Spleen (tissue), 13 donors: ENCODE measurements at places on chromosomes 13 and 19.

GRCh38 chr13:19955873-19956559, 2.5 kb upstream of the ZMYM2 start:
- no peak for DNase-seq

DNA sequence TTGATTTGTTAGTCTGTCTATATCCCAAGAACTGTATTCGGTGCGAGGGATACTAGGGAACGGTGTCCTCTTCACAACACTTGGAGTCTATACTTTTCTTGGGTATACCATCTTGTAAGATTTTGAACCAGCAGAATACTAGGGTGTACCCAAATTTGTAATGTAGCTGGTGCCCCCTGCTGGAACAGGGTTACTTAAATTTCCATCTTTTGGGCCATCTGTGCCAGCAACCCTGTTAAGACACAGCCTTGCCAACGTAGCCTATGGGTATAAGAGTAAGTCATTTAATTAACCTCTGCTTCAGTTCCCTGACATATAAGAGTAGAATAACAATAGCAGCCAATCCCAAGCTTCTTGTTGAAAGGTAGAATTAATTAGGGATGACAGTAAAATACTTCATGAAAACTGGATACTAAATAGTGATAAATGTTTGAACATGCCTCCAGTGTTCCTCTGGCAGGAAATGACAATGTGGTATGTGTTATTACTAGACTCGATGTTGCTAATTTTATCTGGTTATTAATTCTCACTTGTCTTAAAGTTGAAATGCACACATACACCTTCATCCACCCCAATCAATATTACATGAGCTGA, 607.6 kb downstream of the FGF9 start:
- no peak for DNase-seq

- no peak for DNase-seq
These were observed 25.7 kb upstream of the TPP2 start for GRCh38 chr13:102571075-102571474.

DNA sequence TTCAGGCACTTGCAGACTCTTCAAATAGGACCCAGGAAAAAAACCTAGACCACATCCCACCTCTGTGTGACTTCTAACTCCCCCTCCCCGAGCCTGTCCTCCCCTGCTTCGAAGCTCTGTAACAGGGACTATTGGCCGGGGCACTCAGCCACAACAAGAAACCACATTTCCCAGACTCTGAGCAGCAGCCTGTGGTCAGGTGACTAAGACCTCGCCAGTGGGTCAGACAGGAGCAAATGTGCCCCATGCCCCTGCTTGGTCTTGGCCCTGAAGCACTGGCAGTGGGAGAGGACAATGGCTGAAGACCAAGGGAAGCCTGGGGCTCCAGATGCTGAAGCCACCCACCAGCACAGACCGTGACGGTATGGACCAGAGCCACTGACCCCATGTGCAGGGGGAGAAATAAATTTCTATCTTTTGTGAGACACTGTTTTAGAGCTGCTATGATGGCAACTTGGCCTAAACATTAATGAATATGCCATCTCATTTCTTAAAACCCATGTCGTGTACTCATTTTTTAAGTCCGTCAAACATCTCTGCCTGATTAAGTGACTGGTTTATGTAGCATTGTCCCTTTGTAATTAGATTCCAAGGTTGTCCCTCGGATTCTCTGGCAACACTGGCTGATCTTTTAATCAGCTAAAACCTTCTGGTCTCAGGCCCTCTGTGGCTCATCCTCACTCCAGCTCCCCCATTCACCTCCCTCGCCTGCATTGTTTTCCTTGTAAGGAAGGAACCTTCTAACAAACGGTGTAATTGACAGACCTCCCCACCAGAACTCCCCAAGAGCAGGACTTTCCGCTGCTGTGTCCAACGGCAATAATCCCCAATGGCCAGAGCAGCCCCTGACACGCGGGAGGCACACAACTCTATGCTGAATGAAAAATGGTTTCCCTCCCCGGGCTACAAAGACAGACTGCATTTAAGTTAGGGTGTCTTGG, 98.4 kb downstream of the STK24 start:
- no peak for DNase-seq

- DNase-seq, result no peak
These were observed 152.3 kb downstream of the DLEU7 start for GRCh38 chr13:50691176-50691680.

DNA sequence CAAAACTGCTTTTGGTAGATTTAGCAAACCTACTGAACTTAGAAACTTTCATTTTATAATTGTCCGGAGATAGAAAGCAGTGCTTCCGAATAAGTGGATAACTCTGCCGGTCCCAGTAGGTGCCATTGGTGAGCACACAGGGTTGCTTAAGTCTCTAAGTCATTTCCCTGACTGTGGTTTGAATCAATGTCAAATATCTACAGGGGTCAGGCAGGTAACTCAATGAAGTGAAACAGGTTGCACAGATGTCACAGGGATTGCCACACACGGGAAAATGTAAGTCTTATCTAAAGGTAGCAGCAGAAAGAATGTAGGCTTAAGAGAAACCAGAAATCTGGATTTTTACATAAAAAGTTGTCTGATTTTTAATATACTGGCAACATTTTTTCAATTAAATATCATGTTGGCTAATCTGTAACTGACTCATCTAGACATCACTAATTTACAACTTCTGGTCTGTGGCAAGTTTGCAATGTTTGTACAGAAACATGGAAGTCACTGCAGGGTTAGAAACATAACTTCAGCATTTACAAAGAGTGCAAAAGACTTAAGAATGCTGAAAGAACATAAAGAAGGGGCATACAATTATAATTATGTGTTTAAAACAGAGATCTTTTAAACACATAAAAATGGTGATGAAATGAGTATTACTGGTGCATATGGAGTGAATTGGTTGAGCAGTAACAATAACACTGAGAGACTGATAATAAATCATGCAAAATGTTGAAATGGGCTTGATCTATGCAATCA, 14.3 kb upstream of the LRRC63 start:
- no peak for DNase-seq

DNA sequence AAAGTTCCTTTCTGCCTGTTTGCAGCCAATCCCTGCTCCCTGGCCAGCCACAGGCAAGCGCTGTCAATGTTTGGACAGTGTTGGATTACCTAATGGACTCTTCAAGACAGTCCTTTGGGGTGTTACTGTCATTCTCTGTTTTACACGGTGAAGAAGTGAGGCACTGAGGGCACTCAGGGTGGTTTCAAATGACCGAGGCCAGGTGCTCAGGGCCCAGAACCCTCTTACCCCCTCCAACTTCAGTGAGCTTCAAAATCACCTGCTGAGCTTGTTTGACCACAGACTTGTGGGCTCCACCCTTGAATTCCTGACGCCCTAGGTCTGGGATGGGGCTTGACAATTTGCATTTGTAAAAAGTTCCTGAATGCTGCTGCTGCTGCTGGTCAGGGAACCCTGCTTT, 97.9 kb downstream of the GGACT start:
- no peak for DNase-seq

DNA sequence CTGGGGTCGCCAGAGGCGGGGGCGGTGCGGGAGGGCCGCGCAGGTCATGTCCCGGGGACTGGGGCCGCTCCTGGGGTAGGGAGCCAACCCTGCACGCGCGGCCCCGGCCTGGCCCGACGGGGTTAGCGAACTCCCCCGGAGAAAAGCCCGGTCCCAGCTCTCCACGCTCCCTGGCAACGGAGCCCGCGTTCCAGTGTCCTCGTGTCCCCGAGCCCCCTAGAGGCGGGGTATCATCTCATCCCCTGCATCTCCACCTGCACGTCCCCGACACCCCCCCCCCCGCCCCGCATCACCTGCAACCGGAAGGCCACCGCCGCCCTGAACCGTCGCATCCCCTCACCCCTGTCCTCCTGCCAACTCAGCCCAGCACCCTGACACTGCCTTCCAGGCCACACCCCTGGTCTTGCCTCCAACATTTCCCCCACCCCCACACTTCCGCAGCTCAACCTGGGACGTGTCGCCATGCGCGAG, 2.7 kb downstream of the WDR88 start:
- DNase-seq, result no peak

GRCh38 chr13:54841682-54842081, 1813.1 kb downstream of the OLFM4 start:
- DNase-seq, result no peak

GRCh38 chr19:34363094-34363493, 1.9 kb upstream of the GPI start:
- no peak for DNase-seq

- no peak for DNase-seq
These were observed 239.3 kb downstream of the KCTD12 start for GRCh38 chr13:76646946-76647345.

- no peak for DNase-seq
These were observed 126.9 kb downstream of the SPRY2 start for GRCh38 chr13:80214050-80214449.

GRCh38 chr19:39506944-39507714, 7.8 kb upstream of the SELENOV start:
- peak; percentile 82 for DNase-seq

DNA sequence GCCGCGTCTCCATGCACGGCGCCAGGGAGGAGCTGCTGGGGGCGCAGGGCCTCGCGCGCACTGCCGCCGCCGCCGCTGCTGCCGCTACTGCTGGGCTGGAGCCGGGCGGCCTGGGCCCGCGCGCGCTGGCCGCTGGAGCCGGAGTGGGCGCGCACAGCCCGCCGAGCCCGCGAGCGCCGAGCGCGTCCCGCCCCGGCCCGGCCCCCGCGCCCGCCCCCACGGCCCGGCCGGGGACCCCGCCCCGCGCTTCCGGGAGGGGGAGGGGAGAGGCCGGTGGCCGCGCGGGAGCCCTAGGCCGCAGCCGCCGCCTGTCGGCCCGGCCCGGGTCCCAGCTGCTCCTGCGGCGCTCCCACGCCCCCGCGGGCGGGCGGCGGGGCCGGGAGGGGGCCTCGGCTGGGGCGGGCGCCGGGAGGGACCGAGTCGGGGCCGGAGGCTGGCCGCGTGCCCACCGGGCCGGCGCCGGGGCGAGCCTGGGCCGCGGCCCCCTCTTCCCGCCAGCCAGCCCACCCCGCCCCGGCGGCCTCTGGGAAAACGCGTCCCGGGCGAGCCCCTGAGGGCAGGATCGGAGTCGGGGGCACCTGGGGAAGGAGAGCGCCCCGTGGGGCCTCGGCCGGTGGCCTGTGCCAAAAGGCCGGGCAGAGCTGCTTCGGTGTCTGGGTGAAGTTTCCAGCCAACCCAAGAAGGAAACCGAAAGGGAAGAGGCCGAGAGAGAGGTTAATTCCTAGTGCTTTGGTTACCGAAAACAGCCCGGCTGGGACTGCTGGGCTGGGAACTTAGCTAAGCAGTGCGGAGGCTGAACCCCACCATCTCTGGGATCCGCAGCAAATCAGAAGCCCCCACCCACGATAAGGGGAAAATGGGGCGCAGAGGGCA, at the start of gene STK24:
Gene STK24, minus strand, starts transcription at position 145 of the 873 bp plus-strand sequence. CDS start 321 bp downstream, outside the sequence.
- DNase-seq, result peak; percentile 94

DNA sequence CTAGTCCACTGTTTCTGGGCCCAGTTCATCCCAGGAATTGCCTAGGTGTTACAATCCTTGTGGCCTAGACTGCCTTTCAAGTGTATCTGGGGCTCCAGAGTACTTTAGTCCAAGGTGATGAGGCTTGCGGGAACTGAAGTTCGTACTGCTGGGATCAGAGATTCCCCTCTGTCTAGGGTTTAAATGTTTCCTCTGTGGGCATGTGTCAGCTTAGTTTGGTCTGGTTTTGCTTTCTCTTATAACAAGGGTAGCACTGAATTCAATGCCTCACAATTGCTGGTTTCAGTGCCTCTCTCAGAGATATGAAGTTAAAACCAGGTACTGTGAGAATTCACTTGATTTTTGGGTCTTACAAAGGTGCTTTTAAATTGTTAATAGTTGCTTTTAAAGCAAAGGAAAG, 30.8 kb downstream of the RGCC start:
- DNase-seq, result no peak

DNA sequence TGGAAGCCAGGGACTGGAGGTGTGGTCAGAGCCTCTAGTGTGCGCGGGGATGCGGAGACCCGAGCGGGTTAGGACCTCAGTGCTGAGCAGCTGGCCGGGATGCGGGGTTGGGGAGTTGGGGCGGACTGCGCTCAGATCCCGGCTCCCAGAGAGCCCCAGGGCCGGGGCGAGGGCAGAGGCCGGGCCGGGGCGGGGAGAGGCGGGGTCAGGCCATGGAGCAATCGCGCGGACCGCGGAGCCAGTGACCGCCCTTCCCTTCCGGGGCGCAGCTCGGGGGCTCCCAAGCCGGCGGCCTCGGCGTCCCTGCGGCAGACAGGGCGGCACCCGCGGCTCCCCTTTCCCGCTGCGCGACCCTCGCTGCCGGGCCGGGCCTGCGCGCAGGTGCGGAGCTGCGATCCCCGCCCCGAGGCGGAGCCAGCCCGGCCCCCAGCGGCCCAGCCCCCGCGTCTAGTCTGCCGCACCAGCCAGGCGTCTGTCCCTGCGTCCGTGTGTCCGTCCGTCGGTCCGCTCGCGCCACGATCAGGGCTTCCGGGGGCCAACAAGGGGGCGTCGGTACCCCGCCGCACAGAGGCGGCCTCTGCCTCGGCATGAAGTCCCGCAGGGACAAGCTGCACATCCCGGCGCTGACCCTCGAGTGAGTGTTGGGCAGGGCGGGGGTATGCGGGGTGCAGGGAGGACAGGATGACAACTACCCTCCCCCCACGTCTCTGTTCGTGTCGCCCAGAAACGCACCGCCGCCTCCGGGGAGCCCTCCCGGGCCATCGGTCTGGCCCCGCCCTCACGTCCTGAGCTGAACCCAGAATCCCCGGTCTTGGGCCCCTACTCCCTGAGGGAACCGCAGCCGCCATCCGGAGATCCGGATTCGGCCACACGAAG, 12.4 kb downstream of the MAST3 start:
- DNase-seq, result peak; percentile 94

DNA sequence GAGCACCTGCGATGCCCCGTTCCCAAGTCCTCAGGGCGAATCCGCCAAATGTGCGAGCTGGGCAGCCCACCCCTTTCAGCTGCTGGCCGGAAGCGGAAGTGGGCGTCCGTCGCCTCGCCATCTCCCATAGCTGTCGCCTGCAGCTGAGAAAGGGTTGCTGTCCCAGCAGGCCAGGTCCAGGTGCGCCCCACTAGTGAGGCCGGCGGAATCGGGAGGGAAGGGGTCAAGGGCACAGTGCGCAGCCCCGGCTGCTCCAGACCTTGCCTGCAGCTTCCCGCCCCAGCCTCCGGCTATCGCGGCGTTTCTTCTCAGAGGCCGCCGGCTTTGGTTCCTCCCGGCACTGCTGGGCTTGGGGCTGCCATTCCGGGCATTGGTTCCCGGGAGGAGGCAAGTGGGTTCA, at the start of gene ZNF177:
Gene ZNF177, plus strand, starts transcription at position 109 of the 400 bp plus-strand sequence. CDS start 15,299 bp downstream, outside the sequence.
- DNase-seq, result no peak

- DNase-seq, result peak; percentile 78
These were observed 18.7 kb downstream of the PLVAP start for GRCh38 chr19:17358395-17358794.
